ENCODE measurements at places on chromosomes 11 and 22.

DNA sequence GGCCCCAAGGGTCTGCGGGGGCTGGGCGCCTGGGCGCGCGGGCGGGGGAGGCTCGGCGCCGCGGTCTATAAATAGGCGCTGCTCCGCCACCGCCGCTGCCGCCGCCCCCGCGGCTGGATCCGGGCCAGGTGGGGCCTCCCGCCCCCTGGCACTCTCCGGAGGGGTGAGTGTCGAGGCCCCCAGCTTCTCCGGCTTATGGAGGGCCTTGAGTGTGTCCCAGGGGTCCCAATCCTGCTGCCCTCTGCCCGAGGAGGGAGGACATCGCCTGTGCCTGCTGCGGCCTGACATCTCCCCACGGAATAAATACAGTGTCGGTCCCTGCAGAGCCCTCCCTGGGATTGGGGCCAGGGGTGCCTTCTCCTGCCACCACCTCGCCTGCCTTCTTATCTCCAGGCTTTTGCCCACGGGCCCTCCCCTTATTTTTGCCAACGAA lies 4.3 kb upstream of the GP1BB start:
- DNase-seq: no peak

GRCh38 chr11:2533587-2534133 lies 88.9 kb downstream of the KCNQ1 start:
- no peak for DNase-seq

GRCh38 chr22:37277384-37277783 lies 4.9 kb upstream of the CYTH4 start:
- DNase-seq: no peak

- DNase-seq: no peak
These were observed 1.7 kb downstream of the NCF4 start for GRCh38 chr22:36862251-36863242.

DNA sequence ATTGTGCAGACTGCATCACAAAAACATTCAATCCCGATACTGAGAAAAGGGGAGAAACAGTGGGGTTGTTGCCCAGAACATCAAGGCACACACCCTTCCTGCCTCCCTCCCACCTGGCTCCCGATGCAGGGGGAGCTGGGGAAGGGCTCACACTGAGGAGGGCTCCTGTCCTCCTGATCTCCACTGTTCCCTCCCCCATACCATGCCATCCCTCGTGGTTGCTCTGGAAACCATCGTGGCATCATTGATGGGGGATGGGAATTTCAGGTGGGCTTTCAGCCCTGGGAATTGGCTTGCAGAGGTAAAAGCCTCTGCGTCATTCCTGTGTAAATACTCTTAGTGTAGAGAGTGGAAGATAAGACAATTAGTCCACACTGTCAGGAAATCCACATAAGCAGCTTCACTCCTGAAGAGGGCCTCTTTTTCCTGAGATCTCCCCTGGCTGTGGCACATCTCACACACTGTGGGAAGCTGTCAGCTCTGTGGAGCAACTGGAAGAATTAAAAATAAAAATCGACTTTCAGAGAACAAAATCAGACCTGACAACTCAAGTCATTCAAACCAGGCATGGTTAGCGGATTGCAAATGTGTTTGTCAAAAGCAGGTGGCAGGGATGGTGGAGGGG lies 176.0 kb downstream of the CHST1 start:
- no peak for DNase-seq

DNA sequence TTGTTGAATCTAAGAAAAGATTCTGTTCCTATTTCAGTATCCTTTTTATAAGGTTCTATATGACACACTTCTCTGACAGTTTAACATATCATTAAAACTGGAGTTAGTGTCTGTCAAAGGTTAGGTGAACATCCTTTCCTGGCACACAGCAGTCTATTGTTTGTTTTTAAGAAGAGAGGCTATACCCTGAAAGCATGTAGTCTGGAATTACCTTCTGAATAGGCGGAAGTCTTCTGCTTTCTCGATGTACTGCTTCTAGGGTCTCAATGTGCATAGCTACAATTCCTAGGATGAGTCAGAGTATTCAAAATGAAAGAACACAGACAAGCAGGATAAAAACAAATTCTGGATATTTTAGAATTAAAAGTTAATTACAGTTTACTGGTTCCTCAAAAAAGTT lies 188.6 kb downstream of the SWAP70 start:
- no peak for DNase-seq

- no peak for DNase-seq
These were observed 116.4 kb downstream of the SLC17A6 start for GRCh38 chr11:22454461-22455090.

GRCh38 chr11:117498791-117499190 lies 171.1 kb downstream of the CEP164 start:
- peak; percentile 77 for DNase-seq

DNA sequence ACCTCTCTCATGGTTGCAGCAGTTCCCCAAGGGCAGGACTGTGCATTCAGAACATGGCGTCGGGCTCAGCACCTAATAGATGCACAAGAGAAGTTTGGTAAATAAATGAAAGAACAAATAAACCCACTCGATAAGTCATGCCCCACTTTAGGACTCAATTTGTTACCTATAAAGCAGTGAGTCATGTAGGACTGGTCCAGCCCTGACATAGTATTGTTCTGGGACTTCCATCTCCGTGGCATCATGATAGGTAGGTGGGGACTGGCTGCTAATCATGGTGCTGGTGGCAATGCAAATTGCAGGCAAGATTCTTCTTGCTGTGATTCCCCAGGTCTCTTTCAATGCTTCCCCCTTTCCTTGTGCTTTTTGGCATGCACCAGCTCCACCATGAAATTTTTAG lies 118.2 kb upstream of the CSNK2A3 start:
- no peak for DNase-seq

DNA sequence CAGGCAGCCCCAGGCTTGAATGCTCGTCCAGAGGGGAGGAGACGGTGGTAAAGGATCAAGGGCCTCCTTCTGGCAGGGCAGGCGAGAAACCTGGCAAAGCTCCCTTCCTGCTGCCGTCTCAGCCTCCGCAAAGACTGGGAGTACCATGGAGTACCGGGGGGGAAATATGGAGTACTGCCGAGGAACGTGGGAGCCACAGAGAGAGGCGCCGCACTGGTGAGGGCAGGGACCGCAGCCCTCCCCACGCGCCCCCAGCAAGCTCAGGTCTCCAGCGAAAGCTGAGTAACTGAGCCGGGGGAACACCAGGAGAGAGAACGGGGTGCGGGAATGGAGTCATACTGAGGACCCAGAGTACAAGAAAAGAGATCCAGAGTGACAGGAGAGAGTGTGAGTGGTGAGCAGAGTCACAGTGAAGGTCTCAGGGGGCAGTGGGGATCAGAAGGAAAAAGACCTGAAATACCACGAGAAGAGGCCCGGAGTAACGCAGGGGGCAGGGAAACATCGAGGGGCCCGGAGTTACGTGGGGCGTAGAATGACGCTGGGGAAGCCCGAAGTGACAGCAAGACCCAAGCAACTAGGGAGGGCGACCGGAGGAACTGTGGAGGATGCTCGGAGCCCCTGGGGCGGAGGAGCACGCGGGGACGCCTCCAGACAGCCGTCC lies 740 bp downstream of the EML3 start:
- DNase-seq: no peak

DNA sequence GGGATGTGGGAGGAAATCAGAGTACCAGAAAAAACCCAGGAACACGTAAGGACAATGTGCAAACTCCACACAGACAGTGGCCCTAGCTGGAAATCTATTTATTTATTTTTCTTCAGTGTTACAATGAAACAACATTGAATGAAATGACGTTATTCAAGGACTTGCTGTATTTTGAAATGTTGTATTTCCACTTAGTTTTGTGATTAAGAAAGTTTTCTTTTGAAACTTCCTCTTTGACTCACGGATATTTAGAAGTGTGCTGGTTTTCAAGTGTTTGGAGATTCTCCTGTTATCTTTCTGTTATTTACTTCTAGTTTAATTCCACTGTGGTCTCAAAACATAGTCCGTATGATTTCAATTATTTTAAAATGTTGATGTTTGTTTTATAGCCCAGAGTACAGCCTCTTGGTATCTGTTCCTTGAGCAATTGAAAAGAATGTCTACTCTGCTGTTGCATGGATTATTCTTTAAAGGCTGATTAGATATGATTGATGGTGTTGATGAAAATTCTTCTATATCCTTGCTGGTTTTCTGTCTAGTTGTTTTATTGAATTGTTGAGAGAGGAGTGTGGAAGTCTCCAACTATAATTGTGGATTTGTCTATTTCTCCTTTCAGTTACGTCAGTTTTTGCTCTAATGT lies 141.0 kb downstream of the ARHGAP20 start:
- no peak for DNase-seq

DNA sequence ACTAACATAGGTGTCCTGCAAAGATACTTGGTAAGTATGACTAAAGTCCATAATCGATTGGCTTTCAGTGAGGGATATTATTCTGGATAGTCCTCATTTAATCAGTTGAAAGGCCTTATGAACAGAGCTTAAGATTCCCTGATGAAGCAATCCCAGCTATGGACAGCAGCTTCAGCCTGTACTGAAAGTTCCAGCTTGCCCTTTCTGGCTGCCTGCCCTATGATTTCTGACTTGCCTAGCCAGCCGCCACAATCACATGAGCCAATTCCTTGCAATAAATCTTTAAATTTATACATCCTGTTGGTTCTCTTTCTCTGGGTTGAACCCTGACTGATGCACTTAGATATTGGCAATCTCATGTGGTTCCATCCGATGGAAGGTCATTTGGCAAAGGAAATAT lies 759.0 kb upstream of the API5 start:
- DNase-seq: no peak

GRCh38 chr22:47367993-47368945 lies 605.8 kb downstream of the TBC1D22A start:
- no peak for DNase-seq

DNA sequence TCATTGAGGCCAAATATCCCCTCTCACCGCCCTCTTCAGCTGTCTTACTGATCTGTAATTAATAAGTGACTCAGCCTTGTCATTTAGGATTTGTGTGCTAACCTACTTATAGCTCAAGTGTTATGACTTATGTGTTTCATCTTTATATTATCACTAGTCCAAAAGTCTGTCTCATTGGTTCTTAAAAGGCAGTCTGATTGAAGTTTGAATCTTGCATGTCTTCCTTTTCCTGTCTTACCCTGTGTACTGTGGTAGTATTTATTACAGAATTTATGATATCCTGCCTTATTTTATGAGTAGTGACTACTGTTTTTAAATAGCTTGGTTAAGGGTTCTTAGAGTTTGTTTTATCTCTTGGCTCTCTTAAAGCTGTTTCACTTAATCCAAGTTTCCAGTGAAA lies 6.3 kb downstream of the DEPDC7 start:
- DNase-seq: no peak

DNA sequence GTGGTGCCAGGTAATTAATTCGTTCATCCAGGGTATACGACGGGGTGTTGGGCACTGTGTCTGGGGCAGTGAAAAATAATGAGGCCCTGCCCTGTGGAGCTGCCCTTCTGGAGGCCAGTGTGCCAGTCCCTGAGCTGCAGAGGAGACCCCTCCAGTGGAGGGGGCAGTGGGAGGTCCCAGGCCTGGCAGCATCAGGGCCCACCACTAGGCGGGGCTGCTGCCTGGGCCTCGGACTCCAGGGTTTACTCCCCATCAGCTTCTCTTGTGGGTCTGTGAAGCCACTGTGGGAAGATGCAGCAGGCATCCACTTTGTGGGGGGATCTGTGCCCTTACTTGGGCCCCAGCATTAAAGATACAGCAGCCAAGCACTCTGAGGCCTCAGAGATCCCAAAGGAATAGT lies 17.4 kb upstream of the TMPRSS6 start:
- DNase-seq: no peak

DNA sequence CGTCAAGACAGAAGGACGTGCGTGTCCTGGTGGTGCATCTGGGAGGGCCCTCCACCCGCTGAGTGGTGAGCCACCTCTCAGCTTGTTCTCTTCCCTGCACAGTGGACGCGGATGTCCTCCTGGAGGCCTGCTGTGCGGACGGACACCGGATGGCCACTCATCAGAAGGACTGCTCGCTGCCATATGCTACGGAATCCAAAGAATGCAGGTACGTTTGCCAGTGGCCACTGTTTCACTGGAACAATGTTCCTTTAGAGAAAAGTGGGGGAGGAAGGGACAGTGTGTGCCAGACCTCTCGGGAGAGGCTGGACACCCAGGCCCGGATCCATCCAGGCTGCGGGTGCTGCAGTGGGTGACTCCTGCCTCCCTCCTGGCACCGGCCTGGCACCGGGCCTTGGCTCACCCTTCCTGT lies 15.9 kb downstream of the FBLN1 start:
- DNase-seq: no peak

- peak; percentile 66 for DNase-seq
These were observed 113.8 kb downstream of the RBFOX2 start for GRCh38 chr22:35914665-35915476.

DNA sequence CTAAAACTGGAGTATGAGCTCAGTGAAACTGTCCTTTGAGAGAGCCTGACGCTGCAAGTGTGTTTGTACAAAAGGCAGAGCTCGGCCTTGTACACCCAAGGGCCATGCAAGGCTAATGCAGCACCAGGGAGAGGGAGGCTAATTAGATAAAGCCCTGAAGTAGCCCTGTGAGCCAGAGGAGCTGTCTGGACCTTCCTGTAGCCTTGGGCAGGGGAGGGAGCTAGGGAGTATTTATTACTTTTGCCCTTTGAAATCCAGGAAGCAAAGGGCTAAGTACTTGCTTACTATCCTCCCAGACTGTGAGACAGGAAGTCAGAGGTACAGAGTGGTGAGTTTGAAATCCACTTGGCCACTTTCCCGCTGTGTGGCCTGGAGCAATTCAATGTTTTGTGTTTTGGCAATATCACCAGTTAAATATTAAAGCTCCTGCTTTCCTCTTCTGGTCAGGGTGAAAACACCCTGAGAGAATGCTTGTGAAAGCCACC lies 10.2 kb upstream of the LDHA start:
- no peak for DNase-seq

GRCh38 chr11:67642173-67643120 lies 2.9 kb upstream of the TBX10 start:
- DNase-seq: no peak

DNA sequence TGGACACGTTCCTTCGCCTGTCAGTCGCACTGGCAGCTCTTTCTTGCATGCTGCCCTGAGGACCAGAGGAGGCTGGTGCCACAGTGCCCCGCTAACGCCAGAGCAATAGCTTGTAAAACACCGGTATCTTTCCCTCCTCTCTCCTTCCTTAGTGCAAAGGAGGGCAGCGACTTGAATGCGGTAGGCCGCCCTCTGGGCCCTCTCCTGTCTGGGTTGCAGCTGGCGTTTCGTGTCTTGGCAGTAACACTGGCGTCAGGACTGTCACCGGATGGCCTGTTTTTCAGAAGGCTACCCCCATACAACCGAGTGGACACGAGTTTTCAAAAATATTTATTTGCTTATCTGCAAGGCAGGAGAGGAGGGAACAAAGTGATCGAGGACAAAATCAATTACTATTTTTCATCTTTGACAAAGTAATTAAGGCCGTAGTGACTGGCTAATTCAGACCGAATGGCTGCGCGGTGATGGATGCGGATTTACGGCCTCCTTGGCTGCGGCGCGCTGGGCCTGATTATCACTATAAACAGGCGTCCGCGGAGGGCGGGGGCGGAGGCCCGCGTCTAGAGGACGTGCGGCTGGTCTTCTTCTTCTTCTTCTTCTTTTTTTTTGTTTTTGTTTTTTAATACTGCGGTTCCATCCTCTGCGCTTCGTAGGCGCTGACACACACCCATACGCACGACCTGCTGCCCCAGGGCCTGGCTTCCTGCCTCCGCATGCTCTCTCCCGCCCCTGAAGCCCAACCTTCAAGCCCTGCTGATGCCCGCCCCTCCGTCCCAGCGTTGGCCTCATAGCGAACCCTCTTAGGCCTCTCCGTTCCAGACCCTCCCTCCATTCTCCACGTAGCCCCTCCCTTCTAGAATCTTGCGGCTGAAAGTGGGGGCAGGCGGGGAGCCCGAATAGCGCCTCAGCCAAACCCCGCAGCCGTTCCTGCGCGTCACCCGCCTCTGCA lies 2.9 kb upstream of the SLC6A5 start:
- DNase-seq: no peak

- DNase-seq: peak; percentile 50
These were observed at the start of gene NEU3 for GRCh38 chr11:74988541-74989259. Gene NEU3, plus strand, starts transcription at chr11:74988933. Its CDS starts 128 bp downstream, at chr11:74989061.
